NCI-H1105 treated with DMSO at 0.1 percent for 48 hours (cell line): ENCODE measurements at places on chromosomes 7 and 10.

- no peak for DNase-seq
These were observed 63.8 kb downstream of the ICA1 start for GRCh38 chr7:8197994-8198698.

DNA sequence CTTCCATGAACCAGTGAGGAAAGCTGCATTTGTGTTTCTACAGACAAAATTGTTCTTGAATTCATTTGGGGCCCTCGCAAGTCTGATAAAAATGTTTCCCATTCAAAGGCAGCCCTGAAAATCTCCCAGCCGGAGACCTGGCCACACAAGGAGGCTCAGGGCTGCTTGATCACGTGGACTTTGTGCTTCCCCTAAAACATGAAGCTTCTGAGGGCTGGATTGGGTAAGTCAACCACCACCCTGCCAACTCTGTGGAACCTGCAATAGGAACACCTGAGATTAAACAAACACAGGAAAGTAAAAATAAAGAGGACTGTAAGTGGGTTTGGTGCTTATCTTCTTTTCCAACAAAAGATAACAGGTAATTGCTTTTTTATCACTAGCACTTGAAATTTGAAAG, 133.8 kb downstream of the C10orf90 start:
- no peak for DNase-seq

DNA sequence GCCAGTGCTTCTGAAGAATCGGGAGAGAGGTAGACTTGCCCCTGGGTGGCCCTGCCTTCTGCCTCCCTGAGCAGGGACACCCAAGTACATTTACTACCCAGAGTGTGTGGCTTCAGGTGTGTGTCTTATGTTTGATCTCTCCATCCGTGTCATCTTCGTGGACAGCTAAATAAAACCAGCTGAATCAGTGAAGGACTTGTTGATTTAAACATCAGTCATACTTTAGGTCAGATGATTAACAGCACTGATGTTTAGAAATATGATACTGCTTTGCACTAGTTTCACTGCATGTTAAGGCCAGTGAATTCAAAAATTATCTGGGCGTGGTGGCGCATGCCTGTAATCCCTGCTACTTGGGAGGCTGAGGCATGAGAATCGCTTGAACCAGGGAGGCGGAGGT, 4.0 kb downstream of the MTG1 start:
- no peak for DNase-seq

DNA sequence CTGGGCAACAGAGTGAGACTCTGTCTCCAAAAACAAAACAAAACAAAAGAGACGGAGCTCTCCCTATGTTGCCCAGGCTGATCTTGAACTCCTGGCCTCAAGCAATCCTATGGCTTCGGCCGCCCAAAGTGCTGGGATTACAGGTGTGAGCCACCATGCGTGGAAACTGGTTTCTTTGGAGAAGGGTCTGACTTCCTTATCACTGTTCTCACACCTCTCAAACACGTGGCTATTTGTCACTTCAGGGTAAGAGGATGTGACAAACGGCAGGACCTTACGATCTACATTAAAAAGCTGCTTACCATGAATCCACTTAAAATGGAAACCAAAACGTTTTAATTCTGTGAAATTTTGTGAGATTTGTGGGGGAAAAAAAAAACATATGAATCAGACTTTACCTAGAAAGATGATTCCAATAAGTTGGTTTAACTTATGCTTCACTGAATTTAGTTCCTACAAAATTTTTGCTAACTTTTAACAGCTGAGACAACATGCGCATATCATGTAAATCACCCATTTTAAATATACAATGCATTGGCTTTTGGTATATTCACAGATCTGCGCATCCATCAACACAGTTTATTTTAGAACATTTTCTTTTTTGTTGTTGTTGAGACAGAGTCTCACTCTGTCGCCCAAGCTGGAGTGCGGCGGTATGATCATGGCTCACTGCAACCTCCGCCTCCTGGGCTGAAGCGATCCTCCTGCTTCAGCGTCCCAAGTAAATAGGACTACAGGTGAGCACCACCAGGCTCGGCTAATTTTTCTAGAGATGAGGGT, 18.7 kb upstream of the FOXK1 start:
- DNase-seq = no peak

- DNase-seq = no peak
These were observed 54.8 kb downstream of the DYNC2I1 start for GRCh38 chr7:158911145-158911544.

DNA sequence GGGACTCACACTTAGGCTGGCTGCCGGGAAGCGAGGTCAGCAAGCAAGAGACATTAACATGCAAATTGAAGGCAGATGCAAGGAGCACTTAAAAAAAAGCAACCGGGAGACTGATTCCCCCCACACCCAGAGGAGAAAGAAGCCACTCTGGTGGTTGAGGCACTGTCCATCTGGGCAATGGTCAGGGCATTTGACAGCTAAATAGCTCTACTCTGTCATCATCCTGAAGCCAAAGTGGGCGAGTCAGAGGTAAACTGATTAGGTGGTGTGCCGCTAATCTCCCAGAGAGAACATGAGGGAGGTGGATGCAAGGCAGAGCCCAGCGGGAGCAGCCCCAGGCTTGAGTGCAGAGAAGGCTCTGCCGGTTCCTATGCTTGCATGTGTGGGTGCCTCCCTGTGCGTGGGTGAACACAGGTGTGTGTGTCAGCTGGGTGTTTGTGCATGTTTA, 100.6 kb downstream of the PLXNA4 start:
- DNase-seq = no peak

DNA sequence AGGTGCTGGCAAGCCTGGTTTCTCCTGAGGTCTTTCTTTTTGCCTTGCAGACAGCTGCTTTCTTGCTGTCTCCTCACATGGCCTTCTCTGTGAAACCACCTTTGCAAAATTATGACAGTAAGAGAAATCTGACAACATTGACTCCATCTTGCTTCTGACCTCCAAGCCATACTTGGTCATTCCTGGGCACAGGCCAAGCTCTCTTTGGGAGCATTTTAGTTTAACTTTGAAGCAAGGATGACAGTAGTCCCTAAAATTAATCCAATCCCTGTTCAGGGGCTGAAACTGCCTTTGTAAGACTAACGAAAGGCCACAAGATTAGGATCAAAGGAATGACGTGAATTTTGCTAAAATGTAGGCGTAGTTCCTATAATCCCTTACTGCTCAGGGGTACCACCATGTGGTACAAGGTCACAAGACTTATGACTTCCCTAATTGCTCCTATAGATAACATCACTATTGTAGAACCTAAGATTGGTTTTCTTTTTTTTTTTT, 25.1 kb upstream of the NRBF2 start:
- no peak for DNase-seq

DNA sequence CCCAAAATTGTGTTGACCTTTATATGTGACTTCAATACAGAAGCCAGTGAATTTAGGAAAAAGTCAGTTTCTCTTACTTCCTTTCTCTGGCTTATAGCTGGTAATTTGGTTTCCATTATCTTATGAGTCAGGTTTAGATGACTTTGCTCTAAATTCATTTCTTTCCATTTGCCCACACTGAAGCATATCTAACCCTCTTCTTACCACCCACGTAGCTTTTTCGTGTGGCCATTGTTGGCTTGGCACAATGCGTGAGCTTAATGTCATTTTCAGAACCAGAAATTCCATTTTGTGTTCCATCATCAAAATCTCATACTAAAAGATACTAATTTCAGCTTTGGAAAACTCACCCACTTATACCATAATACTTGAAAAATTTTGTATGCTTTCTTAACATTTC, 271.2 kb downstream of the INHBA start:
- no peak for DNase-seq

DNA sequence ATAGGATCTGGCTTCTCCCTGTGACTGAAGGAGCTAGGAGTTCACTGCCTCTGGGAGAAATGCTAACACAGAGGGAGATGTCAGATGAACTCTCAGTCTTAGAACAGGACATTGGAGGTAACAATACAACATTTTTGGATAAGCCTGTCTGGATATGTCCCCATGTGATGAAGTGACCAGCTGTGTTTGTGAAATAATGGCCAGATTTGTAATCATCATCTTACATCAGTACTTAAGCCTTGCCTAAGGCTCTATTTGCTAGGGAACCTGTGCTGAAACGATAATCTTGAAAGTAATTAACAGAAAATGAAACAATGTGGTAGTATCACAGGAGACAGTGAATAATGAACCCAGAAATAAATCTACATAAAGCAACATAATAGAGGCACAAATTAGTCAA, 56.2 kb downstream of the CRPPA start:
- peak; percentile 25 for DNase-seq

DNA sequence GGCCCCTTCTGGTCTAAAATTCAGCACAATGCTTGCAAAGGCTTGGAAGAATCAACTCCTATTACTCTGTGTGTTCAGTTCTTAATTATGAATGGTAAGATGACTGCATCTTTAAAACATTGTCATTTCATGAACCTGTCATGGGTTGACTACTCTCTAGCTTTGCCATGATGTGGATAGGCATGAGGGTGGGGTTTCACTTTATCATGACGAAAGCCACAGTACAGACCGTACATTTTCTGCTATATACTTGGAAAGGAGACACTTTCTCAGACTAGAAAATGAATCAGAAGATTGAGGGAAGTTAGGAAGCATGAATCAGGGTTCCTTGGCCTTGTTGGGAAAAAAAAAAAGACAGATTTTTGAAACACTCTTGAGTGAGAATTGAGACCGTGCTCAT, 19.7 kb upstream of the MSRB2 start:
- DNase-seq = no peak

GRCh38 chr7:65800890-65801341, 72.0 kb upstream of the VKORC1L1 start:
- no peak for DNase-seq

GRCh38 chr7:12351843-12352242, 51.8 kb downstream of the VWDE start:
- DNase-seq = no peak

- no peak for DNase-seq
These were observed 25.7 kb upstream of the ADD3 start for GRCh38 chr10:109982123-109982522.

- no peak for DNase-seq
These were observed 16.2 kb downstream of the WNT8B start for GRCh38 chr10:100479037-100479436.
